ENCODE measurements at places on chromosomes 6 and 20.
A peak's percentile ranks its signal among the peaks of the same experiment; 100 is the strongest.

DNA sequence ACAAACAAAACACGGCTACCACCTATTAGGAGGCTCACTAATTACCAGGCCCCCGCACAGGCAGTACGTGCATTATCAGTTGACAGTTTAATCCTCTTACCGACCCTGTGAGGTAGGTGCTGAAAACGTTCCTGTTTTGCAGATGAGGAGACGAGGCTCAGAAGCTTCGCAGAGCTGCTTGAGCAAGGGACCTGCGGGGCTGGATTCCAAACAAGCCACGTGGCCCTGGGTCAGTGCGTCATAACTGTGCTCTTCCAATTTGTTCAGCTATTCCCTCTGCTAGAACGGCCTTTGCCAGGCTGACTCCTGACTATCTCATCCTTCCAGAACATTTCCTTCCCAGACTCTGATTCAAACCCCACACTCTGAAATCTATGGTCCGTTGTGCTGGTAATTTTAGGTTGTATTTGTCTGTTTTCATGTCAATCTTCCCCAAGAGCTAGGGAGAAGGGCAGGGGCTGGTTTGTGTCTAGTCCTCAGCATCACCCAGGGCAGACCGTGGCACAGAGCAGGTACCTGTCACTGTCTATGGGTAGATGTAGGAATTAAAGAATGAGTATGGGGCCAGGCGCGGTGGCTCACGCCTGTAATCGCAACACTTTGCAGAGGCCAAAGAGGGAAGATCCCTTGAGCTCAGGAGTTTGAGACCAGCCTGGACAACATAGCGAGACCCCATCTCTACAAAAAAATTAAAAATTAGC is 28.8 kb upstream of the TLDC2 start:
- DNase-seq = peak; percentile 86

- DNase-seq = no peak
These were observed 68.2 kb upstream of the SSTR4 start for GRCh38 chr20:22966787-22967464.

DNA sequence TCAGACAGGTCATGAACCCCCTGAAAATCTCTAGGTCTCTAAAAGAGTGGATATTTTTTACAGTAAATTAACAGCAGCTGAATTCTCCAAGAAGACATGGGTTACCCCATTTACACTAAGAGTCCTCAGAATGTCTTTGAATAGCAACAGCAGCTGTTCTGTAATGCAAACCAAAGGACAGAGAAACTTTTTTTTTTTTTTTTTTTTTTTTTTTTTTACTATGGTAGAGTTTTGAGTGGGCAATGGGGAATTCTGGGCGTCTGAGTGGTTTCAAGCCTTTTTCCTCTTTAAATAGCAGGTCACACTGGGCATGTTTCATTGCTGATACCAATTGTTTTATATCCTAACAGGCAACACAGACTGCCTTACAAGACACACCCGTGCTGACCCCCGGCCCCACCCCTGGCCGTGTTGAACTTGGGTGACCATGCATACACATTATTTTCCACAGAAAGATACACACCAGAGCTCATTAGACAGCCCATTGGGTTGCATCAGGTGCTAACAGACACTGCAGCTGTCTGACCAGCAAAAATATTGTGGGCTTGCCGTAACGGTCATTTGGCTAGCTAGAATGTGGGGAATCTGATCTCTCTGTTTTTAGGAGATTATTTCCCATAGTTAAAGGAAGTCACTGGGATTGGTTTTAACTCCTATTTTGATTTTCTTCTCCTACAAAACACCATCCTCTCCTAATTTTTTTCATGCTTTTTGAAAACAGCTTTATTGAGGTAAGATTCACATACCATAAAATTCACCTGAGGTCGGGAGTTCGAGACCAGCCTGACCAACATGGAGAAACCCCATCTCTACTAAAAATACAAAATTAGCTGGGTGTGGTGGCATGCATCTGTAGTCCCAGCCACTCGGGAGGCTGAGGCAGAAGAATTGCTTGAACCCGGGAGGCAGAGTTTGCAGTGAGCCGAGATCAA is 26.7 kb upstream of the IRF4 start:
- no peak for DNase-seq

DNA sequence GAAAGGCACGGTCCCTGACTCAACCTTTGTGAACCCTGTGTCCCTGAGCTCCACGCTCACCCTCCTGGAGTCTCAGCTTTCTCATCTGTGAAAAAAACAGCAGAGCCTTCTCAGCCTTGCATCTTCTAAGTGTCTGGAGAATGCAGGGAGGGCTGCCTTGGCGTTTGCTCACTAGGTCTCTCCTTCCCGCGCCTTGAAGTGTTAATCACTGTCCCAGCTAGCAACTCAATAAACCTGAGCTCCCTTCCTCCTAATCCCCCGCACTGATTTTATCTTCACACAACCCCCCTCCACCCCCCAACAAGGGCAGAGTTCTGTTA is 34.9 kb upstream of the FOXC1 start:
- DNase-seq = peak; percentile 4

DNA sequence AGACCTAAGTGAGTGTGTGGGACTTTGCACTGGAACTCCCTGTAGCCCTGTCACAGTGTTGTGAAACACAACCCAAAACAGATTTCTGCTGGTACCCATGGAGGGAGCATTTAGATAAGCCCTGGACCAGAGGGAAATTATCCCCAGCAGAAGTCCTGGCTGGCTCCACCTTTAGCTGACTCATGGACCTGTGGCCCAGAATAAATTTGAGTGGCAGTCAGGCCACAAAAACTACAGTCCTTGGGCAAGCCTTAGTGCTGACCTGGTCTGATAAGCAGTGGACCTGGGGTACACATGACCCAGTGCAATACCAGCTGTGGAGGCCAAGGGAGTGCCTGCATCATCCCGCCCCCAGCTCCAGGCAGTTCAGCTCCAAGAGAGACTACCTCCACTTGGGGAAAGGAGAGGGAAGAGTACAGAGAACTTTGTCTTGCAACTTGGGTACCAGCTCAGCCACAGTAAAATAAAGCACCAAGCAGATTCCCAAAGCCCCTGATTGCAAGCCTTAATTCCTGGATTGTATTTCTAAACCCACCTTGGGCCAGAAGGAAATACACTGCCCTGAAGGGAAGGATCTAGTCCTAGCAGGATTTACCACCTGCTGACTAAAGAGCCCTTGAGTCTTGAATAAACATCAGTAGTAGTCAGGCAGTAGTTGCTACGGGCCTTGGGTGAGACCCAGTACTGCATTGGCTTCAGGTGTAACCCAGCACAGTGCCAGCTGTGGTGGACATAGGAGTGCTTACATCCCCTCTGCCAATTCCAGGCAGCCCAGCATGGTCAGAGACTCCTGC is 140.4 kb upstream of the COL21A1 start:
- DNase-seq = no peak

- no peak for DNase-seq
These were observed 8.1 kb upstream of the AHI1 start for GRCh38 chr6:135505648-135506047.

GRCh38 chr6:27582928-27583725 is 110.2 kb upstream of the ZNF184 start:
- DNase-seq = peak; percentile 70

- DNase-seq = no peak
These were observed 131.4 kb downstream of the LAMA2 start for GRCh38 chr6:129014302-129014701.

DNA sequence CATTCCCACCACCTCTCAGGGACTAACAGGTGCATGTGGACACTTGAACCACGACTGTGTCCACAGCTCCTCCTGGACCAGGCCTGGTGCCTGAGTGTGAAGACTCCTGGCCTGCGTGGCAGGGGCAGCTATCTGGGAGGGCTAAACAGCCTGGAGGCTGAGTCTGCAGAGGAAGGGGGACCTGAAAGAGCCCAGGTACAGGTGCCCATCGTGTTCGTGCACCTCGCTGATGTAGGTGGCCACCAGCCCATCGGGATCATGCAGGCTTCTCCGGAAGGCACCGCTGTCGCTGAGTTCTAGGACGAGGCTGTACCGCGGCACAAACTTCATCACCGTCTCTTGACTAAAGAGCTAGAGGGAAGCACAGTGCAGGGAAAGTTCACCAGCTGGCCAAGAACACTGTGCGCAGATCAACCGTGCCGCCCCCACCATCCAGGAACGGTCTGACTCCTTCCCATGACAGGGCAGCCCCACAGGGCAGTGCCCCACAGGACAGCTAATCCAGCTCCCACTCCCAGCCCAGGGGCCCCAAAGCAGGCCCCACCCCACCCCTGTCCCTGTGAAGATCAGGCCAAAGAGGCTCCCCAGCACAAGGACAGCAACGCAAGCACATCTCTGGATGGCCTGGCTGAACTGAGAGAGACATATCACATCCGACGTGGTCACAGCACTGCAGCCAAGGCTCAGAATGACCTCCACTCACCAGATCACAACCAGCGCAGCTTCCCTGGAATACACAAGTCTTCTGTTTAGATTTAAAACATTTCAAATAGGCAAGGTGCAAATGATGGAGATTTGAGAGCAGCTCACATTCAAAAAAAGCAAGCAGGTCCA is 14.8 kb downstream of the CST7 start:
- DNase-seq = no peak

DNA sequence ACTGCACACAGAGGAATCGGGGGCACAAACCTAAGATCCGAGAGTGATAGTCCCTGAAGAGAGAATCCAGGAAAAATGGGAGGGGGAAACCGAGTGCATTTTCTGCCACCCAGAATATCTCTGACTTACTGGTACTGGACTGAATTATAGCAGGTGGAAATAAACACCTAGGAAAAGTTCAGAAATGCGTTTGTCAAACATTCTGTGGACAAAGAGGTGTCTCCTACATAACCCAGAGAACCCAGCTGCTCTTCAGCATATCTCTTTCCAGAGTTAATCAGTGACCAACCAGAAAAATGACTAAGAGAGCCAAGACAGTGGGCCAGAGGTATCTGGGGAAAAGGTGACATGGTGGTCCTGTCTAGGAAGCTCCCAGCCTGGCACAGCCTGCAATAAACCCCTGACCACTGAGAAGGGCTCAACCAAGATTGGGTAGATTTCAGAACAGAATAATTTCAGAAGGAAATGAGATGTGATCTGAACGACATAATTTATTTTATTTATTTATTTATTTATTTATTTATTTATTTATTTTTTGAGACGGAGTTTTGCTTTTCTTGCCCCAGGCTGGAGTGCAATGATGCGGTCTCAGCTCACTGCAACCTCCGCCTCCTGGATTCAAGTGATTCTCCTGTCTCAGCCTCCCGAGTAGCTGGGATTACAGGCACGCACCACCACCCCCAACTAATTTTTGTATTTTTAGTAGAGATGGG is 6.0 kb upstream of the VNN1 start:
- DNase-seq = no peak

DNA sequence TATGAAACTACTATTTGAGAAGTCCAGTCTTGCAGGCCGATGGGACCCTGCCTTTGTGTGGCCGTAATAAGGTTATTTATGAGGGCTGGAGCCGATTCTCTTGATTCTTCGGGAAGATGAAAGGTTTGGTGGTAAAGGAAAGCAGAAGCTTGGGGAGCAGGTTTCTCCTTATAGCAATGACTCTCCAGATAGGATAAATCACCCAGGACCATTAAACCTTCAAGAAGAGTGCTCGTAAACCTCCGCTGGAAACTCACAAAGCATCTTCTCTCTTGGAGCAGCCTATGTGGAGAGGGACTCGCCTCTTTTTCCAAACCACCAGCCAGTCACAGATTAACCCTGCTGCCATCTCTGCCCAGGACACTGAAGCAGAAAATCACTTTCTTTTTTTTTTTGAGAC is 69.6 kb upstream of the SALL4 start:
- DNase-seq = no peak

DNA sequence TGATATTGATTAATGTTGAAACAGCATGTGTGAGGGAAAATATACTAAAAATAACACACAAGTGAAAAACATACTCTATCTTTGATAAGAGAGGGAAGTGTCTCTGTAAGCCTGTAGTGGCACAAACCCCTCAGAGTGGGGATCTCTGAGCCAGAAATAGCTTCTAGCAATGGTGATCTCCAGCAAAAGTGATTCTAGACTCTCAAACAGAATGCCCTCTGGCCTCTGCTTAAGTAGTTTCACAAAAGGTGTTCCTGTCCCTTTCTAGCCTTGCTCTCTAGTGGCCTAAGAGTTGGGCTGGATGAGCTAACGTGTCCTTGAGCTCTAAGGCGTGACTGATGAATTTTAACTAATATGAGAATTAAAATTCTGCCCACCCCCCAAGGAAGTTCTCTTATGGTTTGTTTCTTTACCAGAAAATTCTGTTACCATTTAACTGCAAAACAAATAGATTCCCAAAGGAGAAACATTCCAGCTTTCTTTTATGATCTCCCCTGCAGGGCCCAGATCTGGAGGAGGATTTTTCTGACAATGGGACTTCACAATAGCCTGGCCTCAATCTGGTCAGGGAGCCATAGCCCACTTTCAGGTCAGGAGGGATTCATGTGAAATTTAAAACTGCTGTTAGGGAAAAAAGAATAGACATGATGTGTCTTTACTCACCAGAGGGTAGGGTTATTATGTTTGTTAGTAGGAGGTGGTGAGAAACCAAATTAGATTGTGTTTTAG is 182.5 kb upstream of the LAMP5 start:
- DNase-seq = peak; percentile 13

DNA sequence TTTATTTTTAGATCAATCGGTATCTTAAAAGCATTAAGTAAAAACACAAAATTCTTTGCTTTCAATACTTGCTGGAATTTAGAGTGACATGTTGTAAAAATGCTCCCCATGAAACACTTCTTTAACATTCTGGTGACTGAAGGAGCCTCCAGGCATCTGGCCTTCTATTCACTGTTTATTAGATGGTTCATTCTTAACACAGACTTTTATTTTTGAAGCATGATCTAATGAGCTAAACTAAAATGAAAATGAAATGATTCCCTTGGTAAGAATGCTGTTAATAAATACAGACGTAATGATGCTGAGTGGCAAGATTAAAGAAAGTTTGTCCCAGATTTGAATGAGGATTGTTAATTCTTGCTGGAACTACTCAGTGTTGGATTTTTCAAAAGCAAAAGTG is 698.4 kb downstream of the TENT5A start:
- peak; percentile 58 for DNase-seq

DNA sequence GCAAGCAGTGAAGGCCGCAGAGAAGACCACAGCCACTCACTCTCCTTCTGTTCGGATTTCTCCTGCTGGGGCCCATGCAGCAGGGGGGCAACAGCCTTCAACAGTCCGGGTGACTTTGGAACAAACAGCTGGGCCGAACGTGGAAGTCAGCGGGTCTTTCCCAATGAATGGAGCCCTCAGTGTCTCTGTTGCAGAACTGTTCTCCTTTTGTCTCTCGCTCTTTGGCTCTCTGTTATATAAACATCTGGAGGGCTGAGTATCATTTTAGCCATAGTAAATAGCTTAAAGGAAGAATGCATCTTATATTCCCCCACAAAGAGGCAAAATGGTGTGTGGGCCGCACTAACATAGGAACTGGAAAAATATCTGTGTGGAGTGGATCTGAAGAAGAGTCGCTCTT is 136.7 kb upstream of the RALGAPA2 start:
- no peak for DNase-seq
